Kidney tubule cell (primary cell): ENCODE measurements at places on chromosomes 16 and 17.

DNA sequence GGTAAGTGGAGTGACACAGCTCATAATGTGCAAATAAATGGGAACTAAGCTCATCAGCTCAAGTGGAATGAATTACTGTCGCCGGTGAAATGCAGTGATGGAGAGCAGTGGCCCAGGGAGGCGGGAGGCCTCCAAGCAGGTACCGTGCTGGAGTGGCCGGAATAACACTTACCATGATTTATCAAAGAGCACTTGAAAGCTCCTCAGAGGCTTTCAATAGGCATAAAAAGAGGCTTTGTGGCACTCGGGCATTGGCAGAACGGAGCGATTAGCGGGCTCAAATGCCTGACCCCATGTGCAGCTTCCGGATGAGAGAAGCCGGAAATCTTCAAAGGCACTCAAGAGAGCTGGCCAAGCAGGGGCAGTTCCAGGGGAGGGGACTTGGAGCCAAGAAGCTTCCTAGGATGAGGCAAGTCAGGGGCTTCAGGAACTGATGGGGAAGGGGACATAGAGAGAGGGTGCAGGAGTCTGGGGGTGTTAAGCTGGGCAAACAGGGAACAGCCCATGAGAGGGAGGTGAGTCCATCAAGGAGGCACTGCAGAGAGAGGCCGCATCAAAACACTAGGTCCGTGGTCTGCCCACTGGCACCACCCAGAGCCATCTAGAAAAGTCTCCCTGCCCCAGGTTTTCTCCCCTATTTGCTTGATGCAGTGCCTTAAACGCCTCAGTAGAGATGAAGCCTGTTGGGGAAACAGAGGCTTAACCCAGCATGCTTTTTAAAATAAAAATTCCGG lies 144.0 kb upstream of the IRX6 start:
- no peak for DNase-seq

GRCh38 chr17:70810609-70811008 lies 641.3 kb downstream of the KCNJ2 start:
- DNase-seq: no peak

GRCh38 chr17:6926667-6927066 lies 69.2 kb upstream of the ALOX12 start:
- no peak for DNase-seq

DNA sequence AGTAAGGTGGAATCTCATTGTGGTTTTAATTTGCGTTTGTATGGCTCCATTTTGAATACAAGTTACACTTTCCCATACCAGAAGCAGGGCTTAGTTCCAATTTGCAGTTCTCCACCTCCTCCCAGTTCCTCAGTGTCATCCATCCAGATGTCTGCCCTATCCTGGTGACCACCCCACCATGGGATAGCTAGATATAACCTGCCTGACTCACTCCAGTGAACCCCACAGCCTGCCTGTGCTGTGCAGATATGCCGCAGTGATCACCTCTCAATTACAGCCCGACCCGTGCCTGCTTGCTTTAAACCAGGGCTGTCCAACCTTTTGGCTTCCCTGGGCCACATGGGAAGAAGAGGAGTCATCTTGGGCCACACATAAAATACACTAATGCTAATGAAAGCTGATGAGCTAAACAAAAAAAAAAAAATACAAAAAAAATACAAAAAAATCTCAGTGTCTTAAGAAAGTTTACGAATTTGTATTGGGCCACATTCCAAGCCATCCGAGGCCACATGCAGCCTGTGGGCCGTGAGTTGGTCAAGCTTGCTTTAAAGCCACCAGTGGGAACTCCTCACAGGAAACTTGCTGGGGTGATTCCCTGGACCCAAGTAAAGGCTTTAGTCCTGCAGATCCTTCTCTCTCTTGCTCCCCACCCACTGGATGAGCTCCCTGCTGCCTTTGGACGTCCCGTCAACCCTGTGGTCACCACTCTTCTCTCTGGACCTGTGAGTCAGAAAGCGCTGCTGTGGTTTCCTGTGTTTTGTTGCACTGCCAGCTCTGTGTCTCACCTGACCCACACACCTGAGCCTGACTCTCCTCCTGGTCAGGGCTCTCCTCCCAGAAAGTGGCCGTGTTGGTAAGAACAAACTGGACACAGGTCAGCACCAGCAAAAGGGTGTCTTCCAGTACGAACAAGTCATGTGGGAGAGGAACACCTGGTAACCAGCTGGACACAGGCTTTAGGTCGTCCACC lies 83.0 kb downstream of the EMP2 start:
- peak; percentile 34 for DNase-seq

DNA sequence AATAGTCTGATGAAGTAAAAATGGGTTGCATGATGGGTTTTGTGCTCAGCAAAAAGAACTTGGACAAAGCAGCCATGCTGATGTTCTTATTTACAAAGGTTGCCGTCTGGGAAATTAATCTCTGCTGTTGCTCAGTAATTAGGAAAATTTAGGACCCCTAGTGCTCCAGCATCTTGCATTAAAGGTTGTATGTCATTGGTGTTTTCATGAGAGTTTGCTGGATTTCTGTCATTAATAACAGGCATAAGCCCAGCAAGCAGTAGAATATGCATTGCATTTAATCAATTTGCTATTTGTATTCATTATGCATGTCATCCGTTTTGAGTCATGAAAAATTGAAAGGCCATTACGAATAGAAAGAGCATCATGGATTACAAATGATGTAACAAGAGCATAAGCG lies 45.3 kb upstream of the C16orf78 start:
- no peak for DNase-seq

- no peak for DNase-seq
Measured at GRCh38 chr17:1074886-1075605, 78.1 kb downstream of the TIMM22 start.

DNA sequence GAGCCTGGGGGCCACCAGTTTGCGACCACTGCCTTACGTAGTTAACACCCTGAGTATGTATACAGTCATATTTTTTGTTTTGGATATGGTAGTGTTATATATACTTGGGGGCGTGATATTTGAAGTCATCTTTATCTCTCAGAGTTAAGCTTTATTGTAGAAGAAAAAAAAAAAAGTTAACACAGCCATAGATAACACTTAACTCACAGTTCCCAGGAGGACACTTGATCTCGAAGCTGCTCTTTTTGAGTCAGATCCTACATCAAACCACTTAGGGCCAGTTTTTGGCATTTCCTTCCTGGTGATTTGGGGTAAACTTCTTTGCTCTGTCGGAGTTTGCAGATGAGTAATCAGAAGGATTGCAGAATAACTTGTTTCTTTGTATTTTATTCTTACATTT lies 5.8 kb downstream of the ITPRIPL2 start:
- DNase-seq: peak; percentile 36

- DNase-seq: no peak
Measured at GRCh38 chr16:68722119-68723024, 14.7 kb upstream of the CDH1 start.

DNA sequence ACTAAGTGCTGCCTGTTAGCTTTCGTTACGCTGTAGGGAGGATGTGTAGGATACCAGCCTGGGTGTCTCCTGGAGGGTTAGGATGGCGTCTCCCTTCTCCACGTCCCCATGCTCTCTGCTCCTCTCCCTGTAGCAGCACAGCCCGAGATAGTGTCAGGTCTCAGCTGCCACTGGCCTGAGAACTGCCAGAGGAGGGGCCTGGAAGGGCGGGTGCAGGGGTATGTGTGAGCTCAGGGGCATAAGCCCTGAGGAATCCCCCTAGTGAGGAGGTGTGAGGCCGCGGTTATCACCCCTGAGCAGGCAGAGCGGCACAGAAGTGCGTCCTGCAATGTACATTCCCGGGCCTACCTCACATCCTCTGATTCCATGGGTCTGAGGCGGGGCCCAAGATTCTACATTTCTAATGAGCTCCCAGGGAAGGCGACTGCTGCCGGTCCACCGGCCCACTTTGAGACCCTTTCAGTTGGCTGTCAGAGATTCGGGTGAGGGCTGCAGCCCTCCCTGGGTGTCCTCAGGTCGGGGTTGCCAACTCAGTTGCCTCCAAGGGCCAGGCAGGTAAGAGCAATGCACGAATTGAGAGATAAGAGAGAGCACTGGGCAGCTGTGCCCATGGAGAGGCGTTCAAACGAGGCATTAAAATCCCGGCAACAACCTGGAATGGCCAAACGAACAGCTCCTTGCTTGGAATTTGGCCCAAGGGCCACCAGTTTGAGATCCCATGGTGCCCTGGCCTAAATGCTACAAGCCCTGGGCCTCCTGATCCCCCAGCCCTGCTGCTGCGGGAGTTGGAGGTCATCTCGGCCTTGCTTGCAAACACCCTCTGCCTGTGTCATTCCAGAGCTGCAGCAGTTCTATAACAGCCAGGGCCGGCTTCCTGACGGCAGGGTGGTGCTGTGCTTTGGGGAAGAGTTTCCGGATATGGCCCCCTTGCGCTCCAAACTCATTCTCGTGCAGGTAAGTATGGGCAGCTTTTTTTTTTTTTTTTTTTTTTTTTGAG lies 20.6 kb downstream of the IRF8 start:
- no peak for DNase-seq

- DNase-seq: peak; percentile 25
Measured at GRCh38 chr17:74785096-74785980, 9.2 kb upstream of the NAT9 start.

- no peak for DNase-seq
Measured at GRCh38 chr16:82301146-82301755, 131.2 kb upstream of the MPHOSPH6 start.

DNA sequence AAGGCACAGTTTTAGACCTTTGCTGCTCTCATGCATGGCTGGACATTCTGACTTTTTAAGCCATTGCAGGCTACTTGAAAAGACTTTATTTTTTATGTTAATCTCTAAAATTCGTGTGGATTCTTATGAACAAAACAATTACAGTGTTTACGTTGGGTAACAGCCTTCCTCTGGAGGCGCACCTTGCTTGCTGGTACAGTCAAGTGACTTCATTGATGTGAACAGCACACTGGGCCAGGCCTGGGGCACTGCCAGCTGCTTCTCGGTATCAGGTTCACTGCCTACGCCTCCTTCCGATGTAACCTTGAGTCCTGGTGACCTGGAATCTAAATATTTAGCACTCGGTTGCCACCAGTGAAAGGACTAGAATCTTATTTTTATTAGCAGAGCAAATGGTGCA lies 27.8 kb downstream of the MARCHF10 start:
- peak; percentile 70 for DNase-seq

GRCh38 chr17:8162233-8162996 lies at the start of gene VAMP2:
Gene VAMP2, minus strand, starts transcription at chr17:8162948. Its CDS starts 69 bp downstream, at chr17:8162879.
- DNase-seq: peak; percentile 62

- DNase-seq: peak; percentile 77
Measured at GRCh38 chr17:40317345-40317873, 8.4 kb downstream of the RARA start.

GRCh38 chr16:9225527-9226316 lies 134.3 kb downstream of the HAPSTR1 start:
- peak; percentile 20 for DNase-seq

- peak; percentile 25 for DNase-seq
Measured at GRCh38 chr16:55021595-55022475, 91.2 kb downstream of the IRX5 start.

- DNase-seq: no peak
Measured at GRCh38 chr17:7748076-7748775, 30.7 kb downstream of the DNAH2 start.

GRCh38 chr16:2155977-2156848 lies 631 bp downstream of the TRAF7 start:
- peak; percentile 62 for DNase-seq

DNA sequence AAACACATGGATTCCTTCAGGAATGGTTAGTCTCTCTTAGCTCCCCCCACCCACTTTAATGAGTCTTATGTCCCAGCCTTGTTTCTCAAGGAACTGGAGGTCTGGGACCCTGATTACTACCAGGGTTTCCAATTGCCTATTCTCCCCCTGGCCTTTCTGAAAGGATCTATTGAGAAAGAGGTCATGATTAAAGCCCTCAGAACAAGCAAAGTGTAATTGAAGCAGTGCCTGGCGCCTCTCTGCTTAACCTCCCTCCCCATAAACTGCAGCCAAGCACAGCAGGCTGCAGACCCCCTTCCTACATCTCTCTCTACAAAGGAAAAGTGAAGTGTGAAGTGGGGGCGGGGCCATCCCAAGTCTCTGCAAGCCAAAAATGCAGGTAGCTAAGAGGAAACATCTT lies 159.7 kb upstream of the CDH11 start:
- no peak for DNase-seq

DNA sequence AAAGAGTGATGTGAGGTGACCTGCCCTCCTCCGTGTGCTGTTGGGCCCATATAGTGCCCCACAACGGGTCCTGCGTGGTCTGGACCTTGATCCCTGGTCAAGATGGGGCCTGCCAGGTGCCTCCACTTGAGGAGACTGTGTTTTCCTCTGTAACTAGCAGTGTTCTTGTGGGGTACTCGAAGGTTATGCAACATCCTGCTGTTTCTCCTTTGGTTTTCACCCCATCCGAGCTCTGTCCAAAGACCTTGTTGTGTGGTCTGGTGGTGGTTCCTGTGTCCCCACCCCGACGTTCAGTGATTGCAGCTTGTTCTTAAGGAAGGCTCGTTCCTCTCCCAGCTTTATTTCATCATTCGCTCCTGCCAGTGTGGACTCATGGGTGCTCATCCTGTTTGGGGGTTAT lies 38.7 kb upstream of the ZNF750 start:
- DNase-seq: no peak

GRCh38 chr17:8614988-8615387 lies 15.5 kb downstream of the MYH10 start:
- no peak for DNase-seq

GRCh38 chr17:11779892-11780291 lies 181.6 kb downstream of the DNAH9 start:
- DNase-seq: no peak

GRCh38 chr17:78082988-78083387 lies 45.6 kb downstream of the TMC6 start:
- DNase-seq: no peak

DNA sequence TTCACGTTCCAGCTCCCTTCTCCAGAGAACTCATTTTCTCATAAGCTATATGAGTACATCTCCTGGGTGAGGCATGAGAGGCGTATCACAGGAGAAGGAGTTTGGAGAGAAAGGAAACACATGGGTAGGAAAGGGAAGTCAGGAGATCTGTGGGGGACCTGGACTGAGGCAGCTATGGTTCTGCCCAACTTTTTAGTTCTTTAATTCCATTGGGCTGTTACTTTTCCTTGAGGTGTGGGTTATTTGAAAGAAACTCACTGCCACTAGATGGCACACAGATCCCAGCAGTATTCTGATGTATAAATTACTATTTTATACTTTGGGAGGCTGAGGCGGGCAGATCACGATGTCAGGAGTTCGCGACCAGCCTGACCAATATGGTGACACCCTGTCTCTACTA lies 63.6 kb downstream of the NUP93 start:
- DNase-seq: peak; percentile 52

DNA sequence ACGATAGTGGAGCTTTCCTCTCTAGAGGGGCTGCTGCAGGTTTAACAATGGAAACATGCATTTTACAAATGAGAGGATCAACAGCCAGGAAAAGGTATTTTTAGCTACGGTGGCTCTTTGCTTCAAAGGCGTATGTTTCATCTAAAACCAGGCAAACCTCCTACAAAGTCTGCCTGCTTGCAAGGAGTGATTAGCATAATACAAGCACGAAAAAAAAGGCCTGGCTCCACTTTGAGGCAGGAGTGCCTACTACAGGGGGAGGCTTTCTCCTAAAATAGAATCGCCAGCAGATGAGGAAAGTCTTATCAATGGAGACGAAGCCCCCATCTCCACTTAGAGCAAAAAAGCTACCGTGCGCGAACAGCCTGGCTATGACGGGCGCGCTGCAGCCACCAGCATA lies 27.1 kb upstream of the MTSS2 start:
- DNase-seq: no peak
